ENCODE measurements at places on chromosomes 5 and 9.
A peak's percentile ranks its signal among the peaks of the same experiment; 100 is the strongest.

DNA sequence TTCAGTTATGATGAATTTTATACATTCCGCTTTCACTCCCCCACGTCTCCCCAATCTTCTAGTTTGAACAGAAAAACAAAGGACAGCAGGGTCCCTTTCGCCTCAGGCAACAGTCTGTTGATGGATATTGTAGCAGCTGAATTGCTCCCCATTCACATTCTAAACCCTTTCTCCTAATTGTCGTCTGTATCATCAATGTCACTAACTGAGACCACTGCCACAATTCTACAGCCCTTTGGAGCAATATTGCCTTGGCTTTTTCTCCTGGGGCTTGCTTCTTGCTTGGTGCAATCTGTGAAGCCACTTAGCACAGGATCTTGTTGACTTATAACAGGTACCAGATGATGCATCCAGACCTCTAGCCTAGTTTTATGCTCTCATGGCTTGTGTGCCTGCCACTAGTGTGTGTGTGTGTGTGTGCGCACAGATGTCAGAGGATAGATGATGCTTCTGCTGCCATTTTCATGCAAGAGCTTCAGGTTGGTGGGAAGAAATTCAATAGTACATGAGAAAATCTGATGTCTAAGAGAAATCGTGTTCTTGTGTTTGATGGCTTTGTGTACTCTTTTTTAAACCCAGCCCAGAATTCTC, 195.2 kb upstream of the ISL1 start:
- no peak for DNase-seq

GRCh38 chr5:120435129-120435528, 29.0 kb upstream of the PRR16 start:
- DNase-seq, result no peak

DNA sequence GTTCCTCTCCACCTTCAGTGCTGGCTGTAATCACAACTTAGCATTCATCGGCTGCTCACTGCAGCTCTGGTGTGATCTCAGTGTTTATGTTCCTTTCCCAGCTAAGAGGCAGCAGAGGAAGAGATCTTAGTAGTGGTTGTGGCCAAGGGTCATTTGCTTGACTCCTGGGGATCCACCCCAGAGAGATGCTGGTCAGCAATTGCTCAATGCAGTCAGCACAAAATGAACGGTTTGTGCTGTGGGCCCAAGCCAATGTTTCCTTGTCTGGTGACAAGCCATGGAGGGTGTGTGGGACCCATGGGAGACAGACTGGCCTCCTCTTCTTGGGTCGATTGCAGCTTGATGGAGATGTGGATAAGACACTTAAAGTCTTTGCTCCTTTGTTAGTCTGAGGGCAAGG, 16.1 kb upstream of the FRMD3 start:
- DNase-seq, result no peak

GRCh38 chr5:124627815-124628595, 118.4 kb downstream of the ZNF608 start:
- no peak for DNase-seq

- peak; percentile 75 for DNase-seq
These were observed 112.2 kb downstream of the RPS23 start for GRCh38 chr5:82165740-82166530.

DNA sequence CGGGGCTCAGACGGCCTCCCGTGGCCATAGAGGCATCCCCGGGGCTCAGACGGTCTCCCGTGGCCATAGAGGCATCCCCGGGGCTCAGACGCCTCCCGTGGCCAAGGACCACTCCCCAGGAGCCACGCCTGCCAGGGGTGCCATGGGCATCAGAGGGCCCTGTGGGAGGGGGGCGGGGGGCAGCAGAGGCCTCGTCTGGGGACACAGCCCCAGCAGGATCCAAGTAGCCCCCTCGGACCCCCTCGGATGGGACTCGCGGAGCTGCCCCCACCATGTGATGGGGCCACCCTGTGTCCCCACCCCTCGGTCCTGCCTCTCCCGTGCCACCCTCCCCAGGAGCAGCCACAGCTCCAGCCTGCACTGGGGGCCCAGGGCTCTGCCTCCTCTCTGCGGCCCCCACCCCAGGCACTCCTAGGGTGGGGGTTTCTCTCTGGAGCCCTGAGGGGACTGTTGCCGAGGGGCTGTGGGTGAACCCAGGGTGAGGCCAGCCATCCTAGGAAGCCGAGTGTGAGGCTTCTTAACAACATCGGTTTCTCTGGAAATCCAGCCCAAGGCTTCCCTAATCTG, 2.5 kb downstream of the ENTPD8 start:
- no peak for DNase-seq

- DNase-seq, result no peak
These were observed 1209.1 kb downstream of the CDH12 start for GRCh38 chr5:21644032-21644431.

DNA sequence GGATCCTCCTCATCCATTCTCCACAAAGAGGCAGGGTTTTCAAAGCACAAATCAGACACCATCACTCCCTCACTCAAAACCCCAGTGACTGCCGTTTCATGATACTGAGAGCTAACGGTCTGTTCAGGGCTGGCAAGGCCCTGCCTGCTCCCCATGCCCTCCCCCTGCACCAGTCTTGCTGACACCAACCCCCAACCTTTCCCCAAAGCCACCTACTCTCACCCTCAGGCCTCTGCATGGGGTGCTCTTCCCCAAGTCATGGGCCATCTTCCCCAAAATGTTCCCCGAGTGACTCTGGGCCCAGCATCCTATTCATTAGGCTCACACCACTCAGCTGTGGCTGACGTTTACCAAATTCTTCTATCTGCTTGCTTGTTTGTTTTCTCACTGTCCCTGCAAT, 21.7 kb upstream of the OLFM1 start:
- peak; percentile 14 for DNase-seq

- DNase-seq, result no peak
These were observed 603.8 kb downstream of the TLE4 start for GRCh38 chr9:80175286-80176150.

DNA sequence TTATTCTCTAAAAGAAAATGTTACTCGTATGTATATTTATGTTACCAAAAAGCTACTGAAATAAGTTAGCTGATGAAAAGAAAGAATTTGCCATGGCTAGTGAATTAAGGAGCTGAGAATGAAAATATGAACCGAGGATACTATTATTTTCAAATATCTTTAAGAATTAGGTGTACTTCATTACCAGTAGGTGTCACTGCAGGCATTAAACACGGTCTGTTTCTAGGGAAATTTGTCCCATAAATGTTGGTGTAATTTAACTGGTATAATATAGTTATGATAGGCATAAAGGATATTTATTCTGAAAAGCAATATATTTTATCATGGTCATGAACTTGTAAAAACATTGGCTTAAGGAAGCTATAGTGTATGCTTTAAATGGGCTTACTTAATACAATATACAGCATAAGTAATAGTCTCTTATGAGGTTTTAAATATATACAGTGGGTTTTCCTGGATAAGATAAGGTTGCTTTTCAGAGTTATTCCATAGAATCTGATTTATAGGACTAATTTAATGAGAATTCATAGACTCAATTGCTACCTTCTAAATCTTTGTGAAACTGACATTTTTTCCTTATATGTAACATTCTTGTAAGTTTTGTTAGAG, 72.4 kb upstream of the MPDZ start:
- DNase-seq, result no peak

GRCh38 chr9:76537150-76537646, 78.2 kb downstream of the GCNT1 start:
- no peak for DNase-seq

DNA sequence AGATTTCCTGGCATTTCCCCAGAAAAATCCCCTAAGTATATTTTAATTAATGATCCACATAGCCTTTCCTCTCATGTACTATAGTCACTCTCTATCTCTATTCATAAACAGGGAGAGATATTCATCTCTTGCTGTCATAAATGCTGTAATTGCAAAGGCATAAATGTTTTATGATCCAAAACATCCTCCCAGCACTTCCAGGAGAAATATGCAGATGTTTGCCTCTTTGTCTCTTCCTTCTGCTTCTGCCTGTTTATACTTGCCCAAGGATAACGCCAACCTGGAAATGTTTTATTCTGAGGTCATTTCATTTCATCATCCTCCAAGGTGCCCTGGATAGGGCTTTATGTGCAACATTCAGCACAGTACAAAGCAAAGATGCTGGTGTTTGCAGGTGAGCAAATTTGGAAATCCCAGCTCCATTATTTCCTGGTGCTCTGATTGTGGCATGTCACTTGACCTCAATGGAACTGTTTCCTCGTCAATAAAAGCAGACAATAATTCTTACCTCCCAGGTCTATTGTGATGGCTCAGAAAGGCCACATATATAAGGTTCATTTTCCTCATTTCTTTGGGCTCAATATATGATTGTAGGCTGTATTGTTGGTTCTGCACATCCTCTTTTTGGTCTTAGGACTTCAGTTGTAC, 6.9 kb downstream of the TNFSF15 start:
- no peak for DNase-seq

GRCh38 chr9:82597241-82598203, 465.4 kb downstream of the RASEF start:
- no peak for DNase-seq

DNA sequence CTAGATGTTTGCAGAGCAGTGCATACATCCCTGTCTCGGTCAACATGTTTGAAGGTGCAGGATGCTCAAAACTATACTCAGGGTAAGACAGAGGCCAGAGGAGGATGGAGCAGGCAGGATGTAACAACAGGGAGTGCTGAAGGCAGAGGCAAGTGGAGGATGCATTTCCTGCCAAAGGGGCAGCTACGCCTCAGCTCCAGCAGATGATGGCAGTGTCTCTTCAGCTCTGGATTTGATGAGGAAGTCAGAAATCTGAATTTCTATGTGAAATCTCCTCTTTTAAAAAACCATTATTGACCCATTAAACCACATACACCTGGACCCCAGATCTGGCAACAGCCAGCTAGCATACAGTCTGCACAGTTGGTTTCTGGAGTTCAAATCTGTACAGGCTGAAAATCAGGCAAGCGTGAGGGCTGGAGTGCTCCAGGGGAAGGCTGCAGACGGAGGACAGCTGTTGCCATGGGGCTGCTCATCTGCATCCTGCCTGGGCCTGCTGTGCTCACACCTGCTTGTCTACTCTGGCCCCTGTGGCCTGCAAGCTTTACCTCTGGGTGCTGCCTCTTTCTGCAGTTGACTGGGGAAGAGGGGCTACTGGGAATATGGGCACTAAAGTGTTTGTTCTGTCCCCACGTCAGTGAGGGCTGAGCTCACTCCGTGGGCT, 152.9 kb upstream of the SLC28A3 start:
- peak; percentile 54 for DNase-seq

GRCh38 chr9:3433066-3433465, 92.7 kb downstream of the RFX3 start:
- DNase-seq, result no peak

- no peak for DNase-seq
These were observed 53.4 kb downstream of the ROR2 start for GRCh38 chr9:91896513-91897121.

DNA sequence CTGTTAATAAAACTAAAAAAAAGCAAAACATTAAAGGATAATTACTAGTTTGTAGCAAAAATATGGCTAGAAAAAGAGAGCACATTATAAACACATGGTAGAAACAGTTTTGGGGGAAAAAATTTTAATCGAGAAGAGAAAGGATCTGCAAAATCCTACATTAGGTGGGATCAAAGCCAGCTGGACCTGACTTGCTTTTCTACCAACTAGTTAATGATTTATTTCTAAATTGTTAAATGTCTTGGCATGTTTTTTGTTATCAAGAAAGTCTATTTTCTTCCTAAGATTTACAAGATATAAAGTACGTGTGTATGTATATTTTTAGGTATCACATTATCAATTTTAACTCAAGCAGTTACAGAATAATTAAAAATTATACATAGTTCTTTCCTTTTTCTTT, 47.1 kb upstream of the CDK5RAP2 start:
- no peak for DNase-seq

GRCh38 chr9:20728493-20729220, 44.6 kb downstream of the FOCAD start:
- no peak for DNase-seq

GRCh38 chr9:69023650-69024049, 9.7 kb upstream of the PRKACG start:
- DNase-seq, result no peak

- peak; percentile 79 for DNase-seq
These were observed 135.2 kb downstream of the PTTG1 start for GRCh38 chr5:160556846-160557245.

- no peak for DNase-seq
These were observed 198.3 kb downstream of the KCTD16 start for GRCh38 chr5:144369006-144369405.

GRCh38 chr9:112831969-112832368, 58.7 kb downstream of the SLC46A2 start:
- no peak for DNase-seq

GRCh38 chr9:86563350-86563749, 209.1 kb upstream of the TUT7 start:
- no peak for DNase-seq

DNA sequence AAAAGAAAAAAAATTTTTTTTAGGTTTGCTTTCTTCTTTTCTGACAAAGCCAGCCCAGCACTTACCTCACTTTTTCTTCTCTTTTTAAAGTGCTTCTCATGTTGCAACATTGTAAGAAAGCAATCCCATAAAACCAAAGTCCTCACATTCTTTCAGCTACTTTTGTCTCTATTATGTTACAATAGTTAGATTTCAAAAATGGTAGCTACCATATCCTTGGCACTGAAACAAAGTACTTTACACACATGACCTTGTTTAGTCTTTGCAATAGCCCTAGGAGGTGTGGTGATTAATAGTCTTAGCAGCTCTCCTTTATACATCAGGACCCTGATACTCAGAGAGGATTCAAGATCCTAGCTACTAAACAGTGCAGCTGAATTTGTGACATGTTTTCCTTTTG, 23.5 kb upstream of the CARTPT start:
- no peak for DNase-seq

DNA sequence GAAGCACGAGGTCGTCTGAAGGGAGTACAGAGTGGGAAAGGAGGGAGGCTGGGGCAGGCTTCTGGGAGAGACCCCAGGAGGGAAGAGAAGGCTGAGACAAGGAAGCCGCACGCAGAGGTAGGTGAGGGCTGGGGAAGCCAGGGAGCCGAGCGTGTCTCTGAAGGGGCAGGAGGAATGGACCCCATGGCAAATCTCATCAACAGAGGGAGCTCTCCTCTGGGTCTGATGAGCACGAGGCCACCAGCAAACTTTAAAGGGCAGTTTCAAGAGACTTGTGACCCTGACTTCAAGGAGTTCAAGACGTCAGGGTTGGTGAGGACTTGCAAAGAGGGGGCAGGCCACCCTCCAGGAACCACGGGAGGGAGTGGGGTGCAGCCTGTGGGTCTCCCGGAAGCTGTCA, 326.2 kb upstream of the IRX2 start:
- DNase-seq, result no peak

DNA sequence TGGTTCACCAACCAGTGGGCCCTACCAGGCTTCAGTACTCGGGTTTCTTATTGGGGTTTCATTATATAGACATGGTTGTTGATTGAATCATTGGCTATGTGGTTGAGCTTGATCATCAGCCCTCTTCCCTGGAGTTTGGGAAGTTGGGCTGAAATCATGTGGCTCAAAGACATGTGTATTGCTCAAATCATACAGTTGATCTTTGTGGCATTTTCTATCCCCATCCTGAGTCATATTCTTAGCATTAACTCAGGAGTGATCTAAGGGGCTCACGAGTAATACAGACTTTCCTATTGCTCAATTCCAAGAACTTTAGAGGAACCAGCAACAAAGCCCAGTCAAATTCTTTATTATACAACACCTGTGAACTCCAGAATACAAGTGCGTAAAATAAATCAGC, 66.2 kb downstream of the SMC5 start:
- no peak for DNase-seq

GRCh38 chr9:36598273-36598672, 25.6 kb downstream of the MELK start:
- no peak for DNase-seq

- DNase-seq, result no peak
These were observed 23.8 kb upstream of the CPEB4 start for GRCh38 chr5:173864126-173865050.

- no peak for DNase-seq
These were observed 331.5 kb downstream of the PIK3R1 start for GRCh38 chr5:68547056-68547455.

All from islet precursor cell (in vitro differentiated cells).